Right renal cortex interstitium (tissue), 3 donors: ENCODE measurements at places on chromosomes 5 and 9. TPM values are rescaled to one million over a fixed set of nuclear protein-coding genes. Genes with fewer than 3 reads are reported as not detected.

DNA sequence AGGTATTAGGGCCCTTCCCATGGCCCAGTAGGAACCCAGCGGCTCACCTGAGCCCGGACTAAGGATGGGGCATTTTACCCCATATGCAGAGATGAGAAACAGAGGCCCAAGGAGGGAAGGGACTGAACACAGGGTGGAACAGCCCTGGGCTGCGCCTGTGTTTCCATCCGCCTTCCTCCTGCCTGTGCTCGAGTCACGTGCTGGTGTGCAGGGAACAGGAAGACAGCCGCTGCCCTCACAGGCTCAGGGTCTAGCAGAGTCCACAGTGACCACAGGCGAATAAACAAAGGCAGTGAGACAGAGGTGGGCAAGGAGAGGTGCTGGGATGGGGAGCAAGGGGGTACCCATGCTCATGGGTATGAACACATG, 129.4 kb downstream of the C9orf50 start:
- no peak for DNase-seq

- no peak for DNase-seq
Observed at GRCh38 chr5:378976-379742, 57.6 kb downstream of the AHRR start.

DNA sequence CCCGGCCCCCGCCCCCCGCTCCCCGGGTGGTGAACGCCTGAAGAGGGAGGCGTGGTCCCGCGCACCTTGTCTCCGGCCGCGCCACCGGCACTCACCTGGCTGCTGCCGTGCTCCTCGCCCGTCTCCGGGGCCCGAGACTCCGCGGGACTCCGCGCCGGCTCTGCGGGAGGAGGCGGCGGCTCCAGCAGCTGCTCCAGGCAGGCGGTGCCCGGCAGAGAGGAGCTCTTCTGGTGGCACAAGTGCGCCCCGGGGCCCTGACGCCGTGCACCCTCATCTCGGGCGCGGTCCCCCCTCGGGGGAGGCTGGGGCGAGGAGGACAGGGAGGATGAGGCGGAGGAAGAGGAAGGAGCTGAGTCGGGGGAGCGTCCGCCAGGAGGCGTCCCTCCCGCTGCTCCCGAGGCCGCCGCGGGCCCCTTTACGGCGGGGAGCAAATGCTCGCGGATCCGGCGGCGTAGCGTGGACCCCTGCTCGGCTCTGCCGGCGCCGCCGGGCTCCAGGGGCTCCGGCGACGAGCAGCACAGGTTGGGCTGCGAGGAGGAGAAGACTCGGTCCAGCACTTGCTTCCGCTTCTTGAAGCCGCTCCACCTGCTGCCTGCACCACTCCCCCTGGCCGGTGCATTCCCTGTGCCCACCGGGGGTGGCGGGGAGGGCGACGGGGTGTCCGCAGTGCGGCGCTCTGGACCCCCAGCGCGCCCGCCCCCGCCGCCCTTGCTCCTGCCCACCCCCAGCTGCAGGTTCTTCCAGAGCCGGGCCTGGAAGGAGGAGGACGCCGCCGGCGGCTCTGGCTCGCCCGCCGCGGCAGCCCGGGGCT, 928 bp downstream of the MCTP1 start:
- DNase-seq: no peak

DNA sequence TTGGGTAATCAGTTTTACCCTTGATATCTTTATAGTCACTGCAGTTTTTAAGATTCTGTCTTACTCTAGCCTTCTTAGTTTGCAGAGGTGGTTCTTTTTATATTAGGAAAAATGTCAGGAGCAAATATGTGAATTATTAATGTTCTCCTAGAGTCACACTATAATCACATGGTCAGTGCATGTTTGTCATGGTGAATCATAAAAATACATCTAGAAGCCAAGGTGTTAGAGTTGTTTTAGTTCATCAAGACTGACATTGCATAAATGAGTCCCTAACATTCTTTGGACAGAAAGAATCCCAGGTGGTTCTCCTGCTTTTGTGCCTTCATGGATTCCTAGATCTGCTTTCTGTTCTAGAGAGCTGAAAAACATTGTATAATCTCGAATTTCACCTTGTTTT, 22.9 kb downstream of the ATG10 start:
- DNase-seq: no peak

- DNase-seq: peak; percentile 64
Observed at GRCh38 chr5:34756781-34757624, 82.0 kb upstream of the TTC23L start.

DNA sequence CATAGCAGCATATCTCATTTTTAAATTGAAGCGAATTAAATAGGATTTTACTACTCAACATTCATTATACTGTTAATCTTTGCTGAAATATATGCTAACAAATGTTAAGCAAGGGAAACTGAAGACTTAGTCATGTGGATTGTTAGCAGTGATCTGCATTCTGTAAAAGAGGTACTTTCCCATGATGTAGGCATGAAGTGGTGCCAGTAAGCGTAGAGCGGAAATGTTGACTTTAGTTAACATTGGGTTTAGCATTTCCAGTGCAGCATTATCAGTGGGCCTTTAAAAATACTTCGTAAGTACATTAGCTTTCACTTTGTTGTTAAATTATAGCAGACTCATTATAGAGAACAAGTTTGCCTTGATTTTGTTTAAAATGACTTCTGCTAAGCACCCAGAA, 130.3 kb downstream of the CDC42SE2 start:
- no peak for DNase-seq

- DNase-seq: no peak
Observed at GRCh38 chr5:64794053-64794770, 25.5 kb downstream of the CWC27 start.

GRCh38 chr9:121498487-121499176, 1.0 kb downstream of the GGTA1 start:
- no peak for DNase-seq

- DNase-seq: no peak
Observed at GRCh38 chr5:147055850-147056566, 177.5 kb upstream of the PPP2R2B start.

- no peak for DNase-seq
Observed at GRCh38 chr9:77817590-77818311, 169.6 kb upstream of the GNA14 start.

FAM221B gene
- 0.07 TPM for polyA plus RNA-seq

- no peak for DNase-seq
Observed at GRCh38 chr9:135014311-135015010, 73.0 kb upstream of the OLFM1 start.

SLC34A1 gene
- 157 TPM for polyA plus RNA-seq

CRHBP gene
- polyA plus RNA-seq: 28.4 TPM

IFNE gene
- 0.08 TPM for polyA plus RNA-seq

DNA sequence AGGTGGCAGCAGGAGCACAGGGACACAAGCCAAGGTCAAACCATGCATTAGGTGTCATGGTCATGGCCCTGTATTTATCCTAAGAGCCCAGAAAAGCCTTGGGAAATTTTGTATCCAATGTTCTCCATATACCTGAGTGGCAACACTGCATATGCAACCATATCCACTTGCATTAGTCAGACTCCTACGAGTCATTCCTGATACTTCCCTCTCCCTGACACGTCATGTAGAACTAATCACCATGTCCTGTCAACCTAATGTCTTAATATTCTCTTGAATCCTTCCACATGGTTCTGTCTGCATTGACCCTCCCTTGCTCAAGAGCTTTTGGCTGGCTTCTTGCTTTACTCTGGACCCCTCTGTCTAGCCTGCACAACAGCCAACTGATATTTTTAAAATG, 9.4 kb downstream of the SCGB3A2 start:
- no peak for DNase-seq

GRCh38 chr9:134723491-134724190, 82.0 kb downstream of the COL5A1 start:
- DNase-seq: no peak

DNA sequence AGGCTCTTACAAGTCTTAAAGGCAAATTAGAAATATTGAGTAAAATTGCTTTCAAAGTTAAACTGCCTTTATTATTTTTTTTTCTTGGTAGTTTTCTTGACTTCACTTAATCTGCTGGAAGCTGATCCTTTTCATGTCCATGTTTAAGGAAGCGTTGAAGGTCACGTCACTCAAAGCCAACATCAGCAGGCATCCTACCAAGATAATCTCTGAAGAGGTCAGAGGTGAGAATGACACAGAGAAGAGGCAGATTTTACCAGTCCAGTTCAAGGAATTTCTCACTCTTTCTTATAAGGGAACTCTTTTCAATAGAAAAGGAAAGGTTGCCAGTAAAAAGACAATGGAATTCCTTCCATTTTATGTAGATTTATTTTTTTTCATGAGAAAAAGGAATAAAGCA, 259.8 kb downstream of the ANXA1 start:
- DNase-seq: no peak

HAVCR2 gene
- 8.0 TPM for polyA plus RNA-seq

NR5A1 gene
- not detected for polyA plus RNA-seq

GRCh38 chr5:56649569-56649968, 165.8 kb upstream of the MAP3K1 start:
- no peak for DNase-seq

GRCh38 chr5:57445006-57445704, 37.5 kb downstream of the ACTBL2 start:
- no peak for DNase-seq

DNA sequence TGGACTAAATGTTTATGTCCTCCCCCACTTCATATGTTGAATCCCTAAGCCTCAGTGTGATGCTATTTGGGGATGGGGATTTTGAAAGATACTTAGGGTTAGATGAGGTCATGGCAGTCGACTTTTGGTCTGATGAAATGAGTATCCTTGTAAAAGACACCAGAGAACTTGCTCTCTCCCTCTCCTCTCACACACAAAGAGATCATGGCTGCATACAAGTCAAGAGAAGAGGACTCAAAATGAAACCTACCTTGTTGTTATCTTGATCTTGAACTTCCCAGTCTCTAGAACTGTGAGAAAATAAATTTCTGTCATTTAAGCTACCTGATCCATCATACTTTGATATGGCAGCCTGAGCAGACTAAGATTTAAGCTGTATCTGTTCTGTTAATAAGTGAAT, 144.0 kb upstream of the HAPLN1 start:
- DNase-seq: no peak

DNA sequence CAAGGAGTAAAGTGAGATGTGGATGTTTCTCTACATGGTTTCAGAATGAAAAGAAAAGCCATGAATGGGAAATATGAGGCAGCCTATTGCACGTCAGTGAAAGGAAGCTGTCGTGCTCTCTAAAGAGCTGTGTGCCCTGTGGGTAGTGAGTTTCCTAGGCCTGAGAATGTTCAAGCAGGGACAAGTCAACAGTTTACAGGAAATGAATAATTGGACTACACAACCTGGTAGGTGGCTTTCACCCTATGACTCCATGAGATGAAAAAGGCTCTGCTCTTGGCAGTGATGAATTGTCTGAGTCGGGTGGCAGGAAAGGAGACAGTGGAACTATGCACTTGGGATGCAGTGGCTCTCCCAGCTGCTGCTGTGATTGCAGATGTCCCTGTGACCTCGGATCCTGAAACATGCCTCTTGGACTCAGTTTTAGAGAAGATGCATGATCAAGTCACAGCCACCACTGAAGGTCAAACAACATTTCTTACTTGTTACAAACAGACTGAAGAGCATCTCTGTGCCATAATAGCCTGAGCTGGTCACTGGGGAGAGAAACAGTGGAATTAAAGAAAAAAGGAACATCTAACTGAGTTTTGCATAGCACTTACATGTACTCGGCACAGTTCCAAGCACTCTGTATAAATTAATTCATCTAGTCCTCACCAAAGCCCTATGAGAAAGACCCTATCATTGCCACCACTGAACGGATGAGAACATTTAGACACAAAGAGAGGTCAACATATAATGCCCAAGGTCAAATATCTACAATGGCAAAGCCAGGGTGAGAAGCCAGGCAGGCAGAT, 293.7 kb downstream of the SPOCK1 start:
- no peak for DNase-seq

ENHO gene
- polyA plus RNA-seq: 1.3 TPM

COL23A1 gene
- polyA plus RNA-seq: 4.9 TPM

SLC25A48 gene
- 3.8 TPM for polyA plus RNA-seq

BAAT gene
- polyA plus RNA-seq: 0.21 TPM

PKD2L2 gene
- not detected for polyA plus RNA-seq

- no peak for DNase-seq
Observed at GRCh38 chr5:95973793-95974325, 12.2 kb upstream of the ELL2 start.

- no peak for DNase-seq
Observed at GRCh38 chr5:119074419-119074818, 3.5 kb downstream of the DMXL1 start.

- DNase-seq: no peak
Observed at GRCh38 chr9:117783828-117784227, 79.6 kb downstream of the TLR4 start.

DNA sequence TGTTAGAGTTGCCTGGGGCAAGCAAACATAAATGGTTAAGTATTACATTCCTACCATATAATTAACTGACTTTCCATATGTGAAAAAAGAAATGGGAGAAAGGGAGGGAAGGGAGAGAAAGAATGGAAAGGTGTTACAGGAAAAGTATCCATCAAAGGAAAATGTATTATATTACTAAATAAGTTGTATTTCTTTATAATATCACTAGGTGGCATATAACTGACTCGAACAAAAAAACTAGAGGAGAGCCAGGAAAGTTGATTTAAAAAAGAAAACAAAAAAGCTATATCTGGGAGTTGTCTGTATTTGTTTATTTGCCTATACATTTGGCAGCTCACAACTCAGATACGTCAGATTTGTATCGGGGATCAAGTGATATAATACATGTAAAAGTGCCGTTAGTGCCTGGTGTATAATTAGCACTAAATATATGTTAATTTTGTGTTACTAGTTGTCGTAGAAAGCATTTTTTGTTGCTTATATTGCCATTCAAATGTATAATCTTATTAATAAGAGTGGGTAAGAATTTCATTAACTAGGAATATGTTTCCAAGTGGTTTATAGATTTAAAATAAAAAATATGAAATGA, 59.6 kb upstream of the ADAMTS19 start:
- no peak for DNase-seq

DNA sequence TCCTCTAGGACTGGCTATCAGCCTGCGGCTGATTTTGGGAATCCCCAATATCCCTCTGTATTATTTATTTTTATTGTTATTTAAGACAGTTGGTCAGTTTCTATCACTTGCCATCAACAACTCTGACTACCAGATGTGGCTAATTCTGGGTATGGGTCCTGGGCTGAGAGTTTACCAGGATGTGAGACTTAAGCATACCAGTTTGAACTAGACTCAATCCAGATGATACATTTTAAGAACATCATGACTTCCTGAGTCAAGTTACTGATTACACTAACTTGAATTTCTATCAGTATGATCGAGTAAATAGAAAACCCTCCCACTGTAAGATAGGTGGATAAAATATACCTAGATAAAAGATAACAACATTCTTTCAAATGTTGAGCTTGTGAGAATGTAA, 634.0 kb downstream of the MAT2B start:
- DNase-seq: no peak

SLC4A9 gene
- polyA plus RNA-seq: 18.1 TPM

DNA sequence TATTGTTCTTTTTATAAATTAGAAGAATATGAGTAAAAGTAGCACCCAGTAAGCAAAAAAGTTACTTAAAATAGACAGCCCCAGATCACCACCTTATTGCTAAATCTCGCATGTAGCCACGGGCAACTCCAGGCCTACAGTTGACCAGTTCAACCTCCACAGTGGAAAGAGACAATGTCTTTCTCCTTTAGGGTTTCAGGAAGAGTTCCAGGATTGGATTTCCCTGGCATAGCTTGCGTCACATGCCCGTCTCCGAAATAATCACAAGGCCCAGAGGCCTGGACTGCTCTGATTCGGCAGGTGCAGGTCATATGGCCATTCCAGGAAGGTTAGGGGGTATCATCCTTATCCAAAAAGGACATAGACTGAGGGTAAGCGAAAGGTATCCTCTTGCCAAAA, 9.9 kb upstream of the PFDN1 start:
- DNase-seq: no peak

- DNase-seq: no peak
Observed at GRCh38 chr5:171762903-171763302, 22.7 kb upstream of the SMIM23 start.
